Naive thymus-derived CD4-positive, alpha-beta T cell (primary cell): ENCODE measurements at places on chromosomes 3 and 15. TPM values are rescaled to one million over a fixed set of nuclear protein-coding genes. Genes with fewer than 3 reads are reported as not detected.

GRCh38 chr15:80925597-80926059 lies 64.0 kb downstream of the MESD start:
- DNase-seq: no peak

DNA sequence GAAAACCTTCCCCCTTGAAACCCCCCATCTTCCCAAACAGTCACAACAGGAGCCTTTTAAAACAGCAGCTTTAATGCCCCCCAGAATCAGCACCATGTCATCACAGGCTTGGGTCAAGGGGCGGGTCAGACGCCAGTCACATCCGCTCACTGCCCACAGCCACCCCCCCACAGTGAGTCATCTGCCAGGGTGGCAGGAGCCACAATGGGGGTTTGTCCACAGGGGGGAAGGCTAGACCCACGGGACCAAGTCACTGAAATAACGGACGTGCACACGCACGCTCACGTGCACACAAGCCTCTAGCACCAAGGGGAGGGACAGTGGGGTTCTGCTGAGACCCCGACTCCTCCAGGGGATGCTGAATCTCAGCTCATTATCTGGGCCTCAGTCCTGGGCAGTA lies 441 bp upstream of the UCN2 start:
- no peak for DNase-seq

DNA sequence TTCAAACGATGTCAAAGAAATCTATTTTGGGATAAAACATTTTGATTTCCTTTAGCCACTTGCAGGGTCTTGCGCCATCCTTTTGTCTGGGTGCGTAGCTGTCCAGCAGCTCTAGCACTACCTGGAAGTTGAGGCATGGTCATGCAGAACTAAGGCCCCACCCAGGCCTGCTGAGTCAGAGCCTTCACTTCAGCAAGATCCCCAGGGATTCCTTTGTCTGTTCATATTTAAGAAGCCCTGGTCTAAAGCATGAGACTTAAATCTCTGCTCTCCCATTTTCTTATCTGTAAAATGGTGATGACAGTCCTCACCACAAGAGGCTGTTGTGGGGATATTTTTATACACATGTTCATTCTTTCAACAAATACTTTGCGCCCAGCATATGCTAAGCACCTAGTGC lies 99.0 kb upstream of the CTDSPL start:
- DNase-seq: no peak

GRCh38 chr15:87099916-87100315 lies 1020.2 kb downstream of the AGBL1 start:
- DNase-seq: no peak

GRCh38 chr3:151925419-151925818 lies 52.0 kb downstream of the SUCNR1 start:
- DNase-seq: no peak

GRCh38 chr3:165343185-165343584 lies 147.0 kb upstream of the SLITRK3 start:
- DNase-seq: no peak

- DNase-seq: no peak
These were observed 106.3 kb upstream of the SPATA12 start for GRCh38 chr3:56954125-56954524.

FAM227B gene
- polyA plus RNA-seq: 14.8 TPM

BCHE gene
- polyA plus RNA-seq: not detected

APOD gene
- polyA plus RNA-seq: not detected

NEK10 gene
- polyA plus RNA-seq: not detected

PLCH1 gene
- not detected for polyA plus RNA-seq

XCR1 gene
- polyA plus RNA-seq: not detected

ACP3 gene
- not detected for polyA plus RNA-seq
